ENCODE measurements at places on chromosomes 3 and 15.

GRCh38 chr3:15065550-15066007 is 464 bp upstream of the MRPS25 start:
- no peak for DNase-seq

- no peak for DNase-seq
Measured at GRCh38 chr3:46673151-46674030, 20.1 kb downstream of the ALS2CL start.

- no peak for DNase-seq
Measured at GRCh38 chr3:112685420-112685819, 44.5 kb upstream of the CCDC80 start.

- DNase-seq = no peak
Measured at GRCh38 chr3:83002869-83003445, 1241.5 kb upstream of the GBE1 start.

DNA sequence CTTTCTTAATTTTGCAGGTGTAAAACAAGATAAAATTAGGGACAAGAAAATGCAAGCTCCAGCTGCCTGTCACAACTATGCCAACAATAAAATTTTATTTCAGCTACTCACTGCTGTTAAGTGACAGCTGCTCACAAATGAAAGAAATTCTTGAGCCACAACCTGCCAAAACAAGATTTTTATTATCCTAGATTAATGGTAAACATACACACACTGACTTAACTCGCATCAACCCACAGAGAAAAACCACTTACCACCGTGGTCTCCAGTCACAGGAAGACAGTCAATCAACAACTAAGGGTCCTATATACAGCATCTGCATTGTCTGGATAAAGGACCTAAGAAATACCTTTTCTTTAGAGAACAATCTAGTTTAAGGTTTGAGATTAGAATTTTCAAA is 31.3 kb downstream of the EFL1 start:
- no peak for DNase-seq

DNA sequence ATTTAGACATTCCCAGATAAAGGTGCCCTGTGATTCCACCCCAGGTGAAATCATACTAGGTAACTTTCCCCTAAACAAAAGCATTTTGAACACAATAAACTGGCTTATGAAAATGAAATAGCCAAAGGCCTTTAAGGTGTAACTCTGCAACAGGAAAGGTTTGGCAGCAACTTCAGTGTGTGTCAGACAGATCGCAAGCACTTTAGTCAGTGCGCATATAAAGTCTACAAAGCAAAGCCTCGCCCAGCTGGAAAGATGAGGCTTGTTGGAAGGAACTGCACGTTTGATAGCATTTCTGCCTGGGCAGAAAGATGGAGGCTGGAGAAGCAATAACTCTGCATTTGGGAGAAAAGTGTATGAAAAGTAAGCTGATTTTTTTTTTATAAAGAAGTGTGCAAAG is 57.9 kb downstream of the PRICKLE2 start:
- no peak for DNase-seq
